ENCODE measurements at places on chromosomes 2 and 18.
A peak's percentile ranks its signal among the peaks of the same experiment; 100 is the strongest.

- peak; percentile 29 for DNase-seq
These were observed 457.0 kb downstream of the METTL4 start for GRCh38 chr18:2114289-2114688.

- no peak for DNase-seq
These were observed 1105.4 kb upstream of the KLHL29 start for GRCh38 chr2:22279541-22279940.

- DNase-seq = no peak
These were observed 295.3 kb downstream of the CDH7 start for GRCh38 chr18:66046032-66046602.

- DNase-seq = peak; percentile 22
These were observed 77.6 kb downstream of the EDAR start for GRCh38 chr2:108911401-108911800.

- no peak for DNase-seq
These were observed 91.8 kb downstream of the METTL8 start for GRCh38 chr2:171342067-171342413.

DNA sequence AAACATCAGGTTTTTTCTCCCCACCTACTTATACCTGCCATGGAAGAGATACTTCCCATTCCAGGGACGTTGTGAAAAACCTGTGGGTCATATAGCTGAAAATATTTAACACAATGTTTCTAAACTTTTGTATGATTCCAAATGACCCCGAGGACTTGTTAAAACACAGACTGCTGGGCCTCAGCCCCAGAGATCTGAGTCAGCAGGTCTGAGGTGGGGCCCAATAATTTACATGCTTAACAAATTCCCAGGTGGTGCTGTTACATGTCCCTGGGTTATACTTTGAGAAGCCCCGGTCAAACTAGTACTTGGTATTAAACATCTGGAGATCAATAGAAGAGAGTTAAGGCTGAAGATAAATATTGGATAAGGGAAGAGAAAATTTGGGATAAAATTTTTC is 71.4 kb upstream of the FRZB start:
- DNase-seq = no peak

- DNase-seq = no peak
These were observed 787.2 kb downstream of the METTL4 start for GRCh38 chr18:1784113-1784512.
